ENCODE measurements at places on chromosomes 13 and 19.

GRCh38 chr13:113272701-113273181 is 24.3 kb upstream of the LAMP1 start:
- no peak for DNase-seq

DNA sequence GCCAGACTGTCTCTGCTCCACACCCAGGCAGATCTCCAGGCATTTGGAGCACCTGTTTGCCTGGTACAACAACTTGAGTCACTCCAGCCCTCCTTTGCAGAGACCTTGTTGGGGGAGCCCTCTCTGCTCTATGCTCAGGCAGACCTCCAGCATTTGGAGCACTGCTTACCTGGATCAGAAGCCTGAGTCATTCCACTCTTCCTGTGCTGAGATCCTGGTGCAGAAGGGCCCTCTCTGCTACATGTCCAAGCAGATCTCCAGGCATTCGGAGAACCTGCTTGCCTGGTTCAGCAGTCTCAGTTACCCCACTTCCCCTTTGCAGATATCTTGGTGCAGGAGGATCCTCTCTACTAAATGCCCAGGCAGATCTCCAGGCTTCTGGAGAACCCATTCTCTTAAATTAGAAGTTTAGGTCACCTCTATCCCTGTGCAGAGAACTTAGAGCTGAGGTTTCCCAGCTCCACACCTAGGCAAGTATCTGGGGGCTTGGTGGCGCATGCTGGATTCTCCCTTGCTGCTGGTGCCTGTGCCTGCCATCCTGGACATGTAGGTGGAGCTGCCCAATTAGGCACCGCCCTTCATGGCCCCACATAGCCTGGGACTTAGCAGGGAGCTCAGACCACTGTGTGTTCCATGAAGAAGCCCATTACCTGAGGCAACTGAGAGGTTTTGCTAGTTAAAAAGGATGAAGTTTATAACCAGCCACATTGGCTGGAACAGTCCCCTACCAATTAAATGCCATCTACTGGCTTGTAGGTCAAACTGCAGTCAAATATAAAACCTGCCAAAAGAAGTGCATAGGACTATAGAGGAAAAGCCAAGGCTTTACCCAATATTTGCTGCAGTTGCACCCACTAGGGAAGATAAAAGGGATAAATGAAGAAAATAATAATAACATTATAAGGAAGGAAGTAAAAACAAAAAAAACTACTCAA is 97.6 kb upstream of the SLITRK6 start:
- DNase-seq: no peak

DNA sequence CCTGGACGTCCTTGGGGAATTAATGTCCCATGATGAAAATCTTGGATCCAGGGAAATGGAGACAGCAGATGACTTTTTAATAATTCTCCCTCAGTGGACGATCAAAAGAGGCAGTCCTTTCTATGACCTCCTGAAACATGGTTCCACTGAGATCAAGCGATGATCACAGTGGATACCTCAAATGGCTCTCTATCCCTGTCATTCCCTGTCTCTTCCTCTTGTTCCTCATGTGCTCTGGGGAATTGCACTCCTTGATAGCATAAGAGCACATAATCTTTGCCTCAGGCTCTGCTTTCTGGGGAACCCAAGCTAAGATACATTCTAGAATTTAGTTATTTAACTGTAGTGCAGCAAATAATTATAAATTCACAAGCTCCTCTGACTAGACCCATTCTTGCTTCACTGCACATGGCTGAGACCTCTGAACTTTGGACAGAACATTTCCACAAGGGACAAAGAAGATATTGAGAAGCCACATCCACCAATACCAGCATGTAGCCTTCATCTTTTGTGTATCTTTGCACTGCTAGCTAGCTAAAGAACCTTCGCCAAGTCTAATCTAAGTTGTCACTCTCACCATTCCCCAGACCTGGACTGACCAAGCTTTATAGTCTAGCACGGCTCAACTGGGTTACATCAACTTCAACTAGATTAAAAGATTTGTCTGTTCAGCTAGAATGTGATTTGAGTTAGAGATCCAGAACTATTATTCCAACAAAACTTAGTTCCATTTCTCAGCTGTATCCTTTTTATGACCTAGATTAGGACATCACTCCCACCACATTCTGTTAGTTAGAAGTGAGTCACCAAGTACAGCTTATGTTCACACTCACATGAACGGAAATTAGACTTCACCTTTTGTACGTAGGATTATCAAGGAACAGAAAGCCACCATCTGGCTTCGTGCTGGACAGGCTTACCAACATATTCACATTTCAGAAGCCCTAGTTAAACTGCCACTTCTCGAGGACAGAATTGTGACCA is 142.7 kb downstream of the SUCLA2 start:
- no peak for DNase-seq

- DNase-seq: no peak
Measured at GRCh38 chr13:83798731-83799130, 83.5 kb downstream of the SLITRK1 start.

DNA sequence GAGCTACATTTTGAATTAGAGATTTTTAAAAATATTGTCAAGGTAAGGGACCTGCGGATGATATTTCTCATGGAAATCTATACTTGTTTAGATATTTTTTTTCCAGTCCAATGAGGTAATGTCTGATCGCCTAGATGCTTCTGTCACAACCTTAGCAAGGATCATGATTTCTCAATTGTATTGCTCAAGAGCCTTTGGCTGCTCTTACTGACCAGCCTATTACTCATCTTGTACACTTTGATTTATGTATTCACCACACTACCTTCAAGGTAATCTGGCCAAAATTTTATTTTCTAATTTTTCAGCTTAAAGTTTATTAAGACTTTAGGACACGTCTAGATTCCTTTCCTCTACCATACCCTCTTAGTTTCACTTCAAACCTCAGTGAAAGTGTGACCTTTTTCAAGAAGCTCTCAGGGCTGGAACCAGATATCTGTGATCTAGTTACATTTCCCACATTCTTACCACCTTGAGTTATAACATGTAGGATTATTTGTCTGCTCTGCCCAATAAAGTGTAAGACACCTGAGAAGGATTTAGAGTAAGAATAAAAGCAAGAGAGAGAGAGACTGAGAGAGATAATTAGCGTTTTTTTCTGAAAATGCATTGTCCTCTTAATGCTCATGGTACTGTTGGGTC is 197.1 kb downstream of the ITGBL1 start:
- no peak for DNase-seq
